ENCODE measurements at places on chromosomes 2 and 18.

GRCh38 chr2:20207051-20207450 is 17.9 kb downstream of the SDC1 start:
- no peak for DNase-seq

DNA sequence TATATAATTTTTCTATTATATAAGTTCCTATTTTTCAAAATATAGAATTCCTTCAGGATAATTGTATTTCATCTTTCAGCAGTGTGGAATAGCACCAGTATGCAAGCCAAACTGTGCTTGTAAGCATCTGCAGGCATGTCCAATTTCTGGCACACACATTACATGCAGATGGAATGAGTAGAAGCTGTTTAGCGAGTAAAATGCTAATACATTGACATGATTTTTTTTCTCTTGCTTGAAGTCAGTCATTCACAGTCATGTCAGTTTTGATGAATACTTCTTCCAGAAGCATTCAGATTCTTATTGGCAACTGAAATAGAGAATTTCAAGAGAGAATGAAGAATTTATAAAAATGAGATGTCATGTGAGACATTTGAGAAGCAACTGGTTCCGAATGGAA is 109.4 kb downstream of the CERS6 start:
- DNase-seq = no peak

DNA sequence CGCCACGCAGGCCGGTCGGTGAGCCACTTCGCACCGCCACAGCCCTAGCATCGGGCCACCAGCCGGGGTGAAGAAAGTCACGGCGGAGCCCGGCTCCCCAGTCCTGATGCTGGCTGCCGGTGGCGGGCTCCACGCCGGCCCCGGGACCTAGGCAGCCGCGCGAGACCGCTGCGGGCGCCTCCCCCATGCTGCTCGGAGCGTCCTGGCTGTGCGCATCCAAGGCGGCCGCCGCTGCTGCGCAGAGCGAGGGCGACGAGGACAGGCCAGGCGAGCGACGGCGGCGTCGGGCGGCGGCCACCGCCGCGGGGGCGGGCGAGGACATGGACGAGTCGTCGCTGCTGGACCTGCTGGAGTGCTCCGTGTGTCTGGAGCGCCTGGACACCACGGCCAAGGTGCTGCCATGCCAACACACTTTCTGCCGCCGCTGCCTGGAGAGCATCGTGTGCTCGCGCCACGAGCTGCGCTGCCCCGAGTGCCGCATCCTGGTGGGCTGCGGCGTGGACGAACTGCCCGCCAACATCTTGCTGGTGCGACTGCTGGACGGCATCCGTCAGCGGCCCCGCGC is 433 bp downstream of the SH3RF3 start:
- no peak for DNase-seq

- no peak for DNase-seq
Observed at GRCh38 chr18:77102259-77103040, 30.1 kb downstream of the MBP start.

- DNase-seq = no peak
Observed at GRCh38 chr2:162177301-162177700, 25.3 kb upstream of the GCG start.

DNA sequence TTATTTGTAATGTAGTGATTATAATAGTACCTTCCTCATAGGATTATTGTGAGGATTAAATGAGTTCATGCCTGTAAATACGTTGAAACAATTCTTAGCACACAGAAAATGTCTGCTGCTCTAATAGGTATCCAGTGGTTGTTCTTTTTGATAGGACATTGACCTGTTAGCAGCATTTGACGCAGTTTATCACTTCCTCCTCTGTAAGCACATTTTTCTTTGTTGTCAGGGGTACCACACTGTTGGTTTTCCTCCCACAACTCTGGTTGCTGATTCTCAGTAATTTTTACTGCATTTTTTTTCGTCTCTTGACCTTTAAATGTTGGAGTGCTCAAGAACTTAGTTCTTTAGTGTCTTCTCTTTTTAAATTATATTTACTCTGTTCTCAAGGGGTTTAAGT is 15.4 kb downstream of the PPM1B start:
- no peak for DNase-seq

- DNase-seq = no peak
Observed at GRCh38 chr2:98060277-98060676, 26.7 kb upstream of the VWA3B start.

DNA sequence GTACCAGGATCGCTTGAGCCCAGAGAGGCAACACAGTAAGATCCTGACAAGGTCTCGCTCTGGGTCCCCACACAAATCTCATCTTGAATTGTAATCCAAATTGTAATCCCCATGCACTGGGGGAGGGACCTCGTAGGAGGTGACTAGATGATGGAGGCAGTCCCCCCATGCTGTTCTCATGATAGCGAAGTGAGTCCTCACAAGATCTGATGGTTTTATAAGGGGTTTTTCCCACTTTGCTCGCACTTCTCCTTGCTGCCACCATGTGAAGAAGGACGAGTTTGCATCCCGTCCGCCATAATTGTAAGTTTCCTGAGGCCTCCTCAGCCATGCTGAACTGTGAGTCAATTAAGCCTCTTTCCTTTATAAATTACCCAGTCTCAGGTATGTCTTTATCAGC is 46.0 kb upstream of the SERTAD2 start:
- DNase-seq = no peak

Data from esophagus squamous epithelium (tissue), 5 donors.